ENCODE measurements at places on chromosomes 6 and 20. TPM values are rescaled to one million over a fixed set of nuclear protein-coding genes. Genes with fewer than 3 reads are reported as not detected.

The ARHGAP40 gene
- 0.34 TPM for total RNA-seq

The FERMT1 gene
- total RNA-seq = 1.2 TPM

The PPP1R16B gene
- 56.4 TPM for total RNA-seq

The PNPLA1 gene
- not detected for total RNA-seq

The GPX5 gene
- total RNA-seq = not detected

The MMP24 gene
- total RNA-seq = 6.5 TPM

The LY6G6C gene
- not detected for total RNA-seq

The CFAP61 gene
- total RNA-seq = not detected

The JPH2 gene
- 0.58 TPM for total RNA-seq

The GLP1R gene
- total RNA-seq = not detected

The OR12D3 gene
- total RNA-seq = not detected

The TMEM200A gene
- 9.3 TPM for total RNA-seq

The GJA1 gene
- total RNA-seq = 232 TPM

The FOXC1 gene
- total RNA-seq = 7.9 TPM

The OVOL2 gene
- not detected for total RNA-seq

The PACRG gene
- 0.23 TPM for total RNA-seq

The F13A1 gene
- not detected for total RNA-seq

The NNAT gene
- 13.8 TPM for total RNA-seq

The COL21A1 gene
- 0.29 TPM for total RNA-seq

The THBS2 gene
- 2.6 TPM for total RNA-seq
